Upper lobe of right lung (tissue), 1 donor: ENCODE measurements at places on chromosomes 7 and 10. TPM values are rescaled to one million over a fixed set of nuclear protein-coding genes. Genes with fewer than 3 reads are reported as not detected.

- H3K4me3 ChIP-seq, result no peak overlapping the region
- H3K4me1 ChIP-seq, result no peaks in the 10 kb centered on the region
- H3K36me3 ChIP-seq, result no peaks in the 10 kb centered on the region
- no peaks in the 10 kb centered on the region for H3K27me3 ChIP-seq
- DNase-seq, result no peak
These were observed 583.6 kb upstream of the MGMT start for GRCh38 chr10:128883231-128884032.

DNA sequence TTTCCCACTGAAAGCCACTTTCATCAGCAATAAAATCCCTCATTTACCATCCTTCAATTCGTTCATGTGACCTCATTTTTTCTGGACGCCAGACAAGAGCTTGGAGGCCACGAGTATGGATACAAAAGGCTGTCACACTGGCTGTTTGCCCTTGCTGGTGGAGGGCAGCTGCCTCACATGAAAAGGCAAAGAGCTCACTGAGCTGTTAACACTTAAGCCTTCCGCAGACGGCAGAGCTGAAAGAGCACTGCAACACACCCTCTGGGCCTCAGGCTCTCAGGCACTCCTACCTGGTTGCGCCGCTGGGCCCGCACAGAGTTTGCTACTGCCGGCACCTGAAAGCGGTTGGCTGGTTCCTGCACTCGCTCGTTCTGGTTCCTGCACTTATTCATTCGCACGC is 193.5 kb downstream of the CFTR start:
- no peaks in the 10 kb centered on the region for H3K36me3 ChIP-seq
- DNase-seq, result peak; percentile 82
- H3K27ac ChIP-seq, result peak overlapping the region; percentile 58
- H3K4me1 ChIP-seq, result no peaks in the 10 kb centered on the region

The NACAD gene
- 2.3 TPM for total RNA-seq

The SPDYE3 gene
- total RNA-seq, result not detected

DNA sequence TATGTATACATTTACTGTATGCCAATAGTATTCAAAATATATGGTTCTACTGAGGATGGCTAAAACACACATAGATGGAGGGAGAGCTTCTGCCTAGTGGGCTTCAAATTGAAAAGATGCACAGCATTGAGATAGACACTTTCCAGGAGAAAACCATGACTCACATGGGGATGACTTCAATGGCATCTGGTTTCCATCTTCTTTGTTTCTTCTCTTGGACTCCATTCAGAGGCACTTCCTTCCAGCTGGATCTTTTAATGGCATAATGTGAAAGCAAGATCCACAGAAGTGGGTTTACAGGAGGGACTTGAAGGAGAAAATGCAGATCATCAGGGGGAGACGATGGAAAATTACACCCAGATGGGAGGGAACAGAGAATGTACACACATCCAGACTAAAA is 84.9 kb downstream of the ZNF365 start:
- H3K27me3 ChIP-seq, result no peaks in the 10 kb centered on the region
- no peaks in the 10 kb centered on the region for H3K36me3 ChIP-seq
- H3K4me1 ChIP-seq, result peaks cover 24% of the 10 kb centered on the region
- DNase-seq, result no peak
- H3K27ac ChIP-seq, result no peak overlapping the region
- H3K4me3 ChIP-seq, result no peak overlapping the region

DNA sequence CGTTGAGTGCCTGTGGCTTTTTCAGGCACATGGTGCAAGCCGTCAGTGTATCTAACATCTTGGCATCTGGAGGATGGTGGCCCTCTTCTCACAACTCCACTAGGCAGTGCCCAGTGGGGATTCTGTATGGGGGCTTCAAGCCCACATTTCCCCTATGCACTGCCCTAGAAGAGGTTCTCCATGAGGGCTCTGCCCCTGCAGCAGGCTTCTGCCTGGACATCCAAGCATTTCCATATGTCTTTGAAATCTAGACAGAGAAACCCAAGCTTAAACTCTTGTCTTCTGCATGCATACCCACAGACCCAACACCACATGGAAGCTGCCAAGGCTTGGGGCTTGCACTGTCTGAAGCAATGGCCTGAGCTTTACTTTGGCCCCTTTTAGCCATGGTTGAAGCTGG is 146.4 kb downstream of the ARL4A start:
- no peak overlapping the region for H3K27ac ChIP-seq
- H3K4me3 ChIP-seq, result no peak overlapping the region
- no peaks in the 10 kb centered on the region for H3K4me1 ChIP-seq
- DNase-seq, result no peak

The ADRB1 gene
- total RNA-seq, result 18.6 TPM

- peak overlapping the region; percentile 36 for H3K27ac ChIP-seq
- H3K36me3 ChIP-seq, result no peaks in the 10 kb centered on the region
- no peak for DNase-seq
- H3K4me1 ChIP-seq, result peaks cover 8% of the 10 kb centered on the region
- no peaks in the 10 kb centered on the region for H3K27me3 ChIP-seq
These were observed 302.7 kb downstream of the RPS24 start for GRCh38 chr10:78336402-78336791.
